ENCODE measurements at places on chromosomes 6 and 20.

DNA sequence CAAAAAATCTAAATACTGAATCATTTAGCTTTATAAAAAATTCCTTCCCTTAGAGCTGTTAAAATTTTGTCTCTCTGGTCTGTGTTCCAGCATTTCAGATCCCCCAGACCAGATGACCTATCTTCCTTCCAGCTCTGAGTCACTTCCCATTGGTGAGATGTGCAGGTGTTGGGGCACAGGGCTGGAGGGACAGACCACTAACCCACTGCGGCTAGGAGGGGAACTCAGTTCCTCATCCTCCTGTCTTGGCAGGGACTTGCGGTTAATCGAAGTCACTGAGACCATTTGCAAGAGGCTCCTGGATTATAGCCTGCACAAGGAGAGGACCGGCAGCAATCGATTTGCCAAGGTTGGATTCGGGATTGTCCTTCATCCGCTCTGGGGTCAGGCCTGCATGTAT is 6.0 kb downstream of the CNPY3 start:
- DNase-seq, result no peak

GRCh38 chr6:106141441-106142237 is 55.5 kb downstream of the PRDM1 start:
- DNase-seq, result no peak

- DNase-seq, result no peak
Measured at GRCh38 chr20:14526891-14527290, 189.5 kb upstream of the FLRT3 start.

GRCh38 chr20:24565835-24566351 is 96.5 kb downstream of the SYNDIG1 start:
- DNase-seq, result no peak

GRCh38 chr20:8943631-8944030 is 125.3 kb upstream of the PLCB4 start:
- DNase-seq, result no peak

DNA sequence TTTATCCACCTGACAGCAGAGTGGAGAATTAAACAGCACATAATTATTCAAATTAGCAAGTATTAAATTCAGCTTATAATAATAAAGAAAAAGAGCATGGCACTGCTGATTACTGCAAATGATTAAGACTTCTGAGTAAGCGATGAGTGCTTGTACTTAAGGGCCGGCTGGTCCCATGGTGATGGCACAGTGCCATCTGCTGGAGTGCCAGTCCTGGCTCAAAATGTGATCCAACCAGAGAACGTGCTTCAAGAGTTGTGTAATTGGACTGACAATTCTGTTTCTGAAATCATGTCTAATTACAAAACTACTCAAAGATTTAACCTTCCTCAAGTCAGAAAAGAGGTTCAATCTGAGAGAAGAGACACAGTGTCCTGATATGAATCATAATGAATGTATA is 181.6 kb upstream of the RGS17 start:
- peak; percentile 50 for DNase-seq

GRCh38 chr20:13008761-13009681 is at the start of gene SPTLC3:
Gene SPTLC3 (plus strand): TSS chr20:13008972. CDS start chr20:13009268, 296 bp downstream.
- peak; percentile 15 for DNase-seq

GRCh38 chr6:129475477-129476247 is 234.3 kb downstream of the ARHGAP18 start:
- DNase-seq, result no peak

DNA sequence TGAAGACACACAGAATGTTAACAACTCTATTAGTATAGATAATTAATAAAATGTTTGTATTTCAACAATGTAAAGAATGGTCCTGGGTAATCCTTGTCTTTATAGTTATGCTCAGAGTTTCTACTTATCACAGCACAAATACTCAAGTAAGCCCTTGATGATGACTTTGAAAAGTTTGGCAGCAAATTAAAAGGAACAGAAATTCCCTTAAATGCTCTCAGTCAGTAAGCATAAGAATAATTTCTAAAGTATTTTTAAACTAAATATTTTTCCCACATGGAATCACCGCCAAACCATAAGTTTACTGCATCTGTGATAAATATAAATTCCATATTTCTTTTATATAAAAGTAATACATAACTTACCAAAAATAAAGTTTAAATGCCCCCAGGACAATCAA is 96.1 kb downstream of the COL12A1 start:
- peak; percentile 15 for DNase-seq

DNA sequence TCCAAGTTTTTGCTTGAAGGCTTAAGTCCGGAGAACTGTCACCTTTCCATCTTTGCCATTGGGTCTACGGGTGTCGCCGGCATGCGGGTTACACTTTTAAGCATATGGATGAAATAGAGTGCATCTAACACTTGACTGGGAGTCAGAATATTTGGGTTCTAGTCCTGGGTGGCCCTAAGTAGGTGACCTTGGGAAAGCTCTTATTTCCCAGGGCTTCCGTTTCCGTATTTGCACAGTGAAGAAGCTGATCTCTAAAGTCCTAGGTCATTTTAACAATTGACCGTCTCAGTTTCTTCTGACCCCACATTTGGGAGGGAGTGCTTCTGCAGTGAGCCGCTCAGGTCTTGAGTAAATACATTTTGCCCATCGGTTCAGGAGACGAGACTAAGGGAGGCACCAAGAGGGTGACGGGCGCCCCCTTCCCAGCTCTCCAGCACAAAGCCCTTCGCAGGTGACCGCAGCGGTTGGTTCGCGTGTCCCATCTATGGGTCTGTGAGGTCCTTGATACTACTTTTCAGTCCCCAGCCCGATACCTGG is 651 bp upstream of the BLTP3A start:
- peak; percentile 18 for DNase-seq

- DNase-seq, result no peak
Measured at GRCh38 chr6:78231002-78231401, 578.2 kb downstream of the MEI4 start.

DNA sequence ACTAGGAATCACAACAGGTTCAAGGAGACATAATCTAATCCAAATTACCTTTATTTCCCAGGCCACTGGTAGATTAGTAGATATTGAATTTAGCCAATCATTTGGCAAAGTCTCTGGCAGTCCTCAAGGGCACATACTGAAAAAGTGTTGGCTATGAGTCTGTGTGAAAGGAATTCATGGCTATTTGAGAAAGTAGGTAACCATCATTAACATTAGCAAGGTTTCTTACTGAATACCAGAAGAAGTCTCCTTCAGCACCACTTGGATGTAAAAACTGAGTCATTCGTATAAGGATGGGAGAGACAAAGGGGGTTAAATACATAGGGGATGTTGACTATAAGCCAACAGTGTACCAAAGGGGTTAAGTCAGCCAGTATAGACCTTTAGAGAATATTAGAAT is 36.7 kb downstream of the AGPAT4 start:
- no peak for DNase-seq

GRCh38 chr6:128065072-128065471 is 164.2 kb upstream of the THEMIS start:
- DNase-seq, result no peak

- no peak for DNase-seq
Measured at GRCh38 chr20:56202493-56203077, 45.9 kb upstream of the MC3R start.

DNA sequence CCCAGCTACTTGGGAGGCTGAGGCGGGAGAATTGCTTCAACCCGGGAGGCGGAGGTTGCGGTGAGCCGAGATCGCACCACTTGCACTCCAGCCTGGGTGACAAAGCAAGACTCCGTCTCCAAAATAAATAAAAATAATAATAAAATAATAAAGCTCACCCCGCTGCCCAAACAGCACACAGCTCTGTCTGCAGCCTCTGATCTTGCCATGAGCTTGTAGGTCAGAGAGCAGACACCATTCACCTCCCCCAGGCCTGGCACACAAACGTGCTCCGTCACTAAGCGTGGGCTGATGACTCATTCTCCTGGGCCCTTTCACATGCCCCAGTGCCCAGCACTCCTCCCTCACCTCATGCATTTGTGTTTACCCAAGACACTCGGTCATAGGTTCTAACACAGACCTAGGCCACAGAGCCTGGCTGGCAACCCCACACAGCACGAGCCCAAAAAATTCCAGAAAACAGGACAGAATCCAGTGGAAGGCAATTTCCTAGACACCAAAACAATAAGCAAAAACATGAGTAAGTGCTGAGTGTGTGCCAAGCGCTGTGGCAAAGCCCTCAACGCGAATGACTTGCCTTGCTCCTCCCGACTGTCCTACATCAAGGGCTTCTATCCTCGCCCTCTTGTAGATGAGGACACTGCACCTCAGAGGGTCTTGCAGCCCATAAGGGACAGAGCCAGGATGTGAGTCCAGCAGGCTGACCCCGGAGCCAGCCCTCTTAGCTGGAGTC is 18.0 kb downstream of the ATP9A start:
- peak; percentile 87 for DNase-seq

- peak; percentile 58 for DNase-seq
Measured at GRCh38 chr6:149075616-149076354, 241.7 kb upstream of the TAB2 start.

DNA sequence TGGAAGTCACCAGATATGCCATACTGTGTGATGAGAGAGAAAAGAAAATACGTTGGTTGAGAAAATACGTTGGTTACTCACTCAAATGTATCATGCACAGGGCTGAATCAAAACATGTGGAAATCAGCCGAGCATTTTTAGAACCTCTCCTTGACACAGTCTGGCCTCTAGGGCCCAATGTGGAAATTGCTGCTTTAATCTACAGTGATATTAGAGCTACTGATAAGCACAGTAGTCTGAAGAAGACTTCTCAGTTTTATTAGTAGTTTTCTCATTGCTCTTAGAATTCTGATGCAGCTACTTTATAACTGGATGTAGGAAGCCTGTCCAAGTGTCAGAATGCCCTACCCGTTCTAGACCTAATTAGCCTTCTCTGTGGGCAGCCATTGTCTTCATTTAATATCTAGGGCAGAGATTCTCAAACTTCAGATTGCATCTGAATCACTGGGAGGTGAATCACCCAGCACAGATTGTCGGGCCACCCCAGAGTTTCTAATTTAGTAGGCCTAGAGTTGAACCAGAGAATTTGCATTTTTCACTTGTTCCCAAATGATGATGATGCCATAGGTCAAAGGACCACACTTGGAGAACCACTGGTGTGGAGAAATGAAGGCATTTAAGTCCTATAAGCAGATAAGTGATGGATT is 229.1 kb downstream of the PLCB1 start:
- DNase-seq, result peak; percentile 64

All from fibroblast of skin of back (primary cell).